HCEC 1CT (cell line): ENCODE measurements at places on chromosomes 7 and 10.
A peak's percentile ranks its signal among the peaks of the same experiment; 100 is the strongest.

GRCh38 chr10:98509745-98510144, 63.0 kb upstream of the HPS1 start:
- no peak for DNase-seq

DNA sequence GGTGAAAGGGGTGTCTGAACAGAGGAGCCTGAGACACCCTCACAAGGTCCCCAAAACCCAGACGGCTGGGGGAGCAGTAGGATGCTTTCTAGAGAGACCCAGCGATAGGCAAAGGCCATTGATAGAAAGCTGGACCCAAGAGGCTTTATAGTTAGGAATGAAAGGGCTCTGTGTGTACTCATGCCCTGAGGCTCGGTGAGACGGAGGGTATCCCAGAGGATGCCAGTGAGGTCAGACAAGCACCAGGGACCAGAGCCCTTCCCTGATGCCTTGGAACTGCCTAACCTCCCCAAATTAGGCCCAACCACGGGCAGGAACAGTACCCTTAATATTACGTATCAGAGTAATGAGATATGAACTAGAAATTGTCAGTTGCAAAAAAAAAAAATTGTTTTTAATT, 48.6 kb upstream of the RTKN2 start:
- DNase-seq: no peak

DNA sequence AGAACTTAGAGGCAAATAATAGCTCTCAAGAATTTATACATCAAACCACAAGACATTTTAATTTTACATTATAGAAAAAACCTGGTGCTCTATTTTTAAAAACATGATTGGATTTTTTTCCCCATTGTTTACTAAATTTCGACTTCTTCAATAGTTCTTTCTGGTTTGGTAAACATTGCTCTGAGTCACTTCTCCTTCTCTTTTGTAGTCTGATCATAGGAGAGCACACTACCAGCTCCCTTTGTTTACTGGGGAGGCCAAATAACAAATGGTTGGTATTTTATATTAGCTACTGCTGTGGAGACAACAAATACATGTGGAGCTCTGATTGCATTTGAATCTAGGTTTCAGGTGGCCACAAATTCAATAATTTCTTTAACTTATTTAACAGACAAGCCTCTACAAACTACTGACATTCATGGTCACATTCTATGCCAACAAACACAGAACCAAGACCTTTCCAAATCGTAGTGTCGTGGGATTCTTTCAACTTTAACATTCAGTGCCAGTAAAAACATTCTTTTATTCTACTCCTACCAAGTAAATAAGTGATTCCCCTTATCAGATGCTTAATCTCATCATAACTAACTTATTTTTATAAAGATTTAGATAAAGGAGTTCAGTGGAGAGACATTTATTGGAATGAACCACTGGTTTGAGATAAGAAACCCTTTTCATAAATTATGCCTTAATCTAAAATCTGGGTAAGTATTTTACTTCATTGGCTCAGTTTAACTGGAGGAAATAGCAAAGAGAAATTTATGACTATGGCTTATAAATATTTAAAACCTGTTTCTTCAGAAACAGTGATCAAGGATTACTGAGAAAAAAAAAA, 17.7 kb upstream of the FXYD4 start:
- DNase-seq: no peak

DNA sequence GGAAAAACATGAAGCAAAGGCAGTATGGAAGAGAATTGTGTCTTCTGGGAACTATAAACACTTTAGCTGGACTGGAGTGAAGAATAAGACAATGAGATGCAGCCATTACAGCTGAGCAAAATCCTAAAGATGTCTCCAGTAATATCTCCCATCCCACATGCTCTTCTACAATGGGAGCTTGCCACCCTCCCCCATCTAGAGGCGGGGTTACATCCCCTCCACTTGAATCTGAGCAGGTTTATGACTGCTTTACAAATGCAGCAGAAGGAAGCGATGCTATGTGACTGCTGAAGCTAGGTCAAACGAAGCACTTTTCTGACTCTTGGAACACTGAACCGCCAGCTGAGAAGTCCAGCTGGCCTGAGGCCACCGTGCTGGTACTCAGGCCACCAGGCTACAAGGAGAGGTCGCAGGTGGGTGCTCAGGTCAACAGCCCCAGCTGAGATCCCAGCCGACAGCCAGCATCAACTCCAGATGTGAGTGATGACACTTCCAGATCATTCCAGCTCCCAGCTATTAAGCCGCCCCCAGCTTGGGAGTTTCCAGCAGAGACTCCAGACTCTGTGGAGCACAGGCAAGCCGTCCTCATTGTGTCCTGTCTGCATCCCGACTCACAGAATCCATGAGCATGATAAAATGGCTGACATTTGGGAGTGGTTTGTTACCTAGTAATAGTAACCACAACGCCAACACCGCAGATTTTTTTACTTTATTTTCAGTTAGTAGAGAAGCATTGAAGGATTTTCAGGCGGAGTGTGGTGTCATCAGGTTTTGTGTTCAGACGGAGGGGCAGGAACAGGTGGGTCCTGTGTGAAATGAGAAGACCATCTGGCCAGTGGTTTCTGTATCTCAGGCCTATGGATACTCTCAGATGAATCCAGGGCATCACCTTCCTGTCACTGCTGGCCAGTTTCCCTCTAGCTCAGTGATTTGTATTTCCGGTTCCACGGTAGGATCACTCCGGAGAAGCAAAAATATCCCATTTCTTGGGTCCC, 89.3 kb downstream of the NPY start:
- no peak for DNase-seq

DNA sequence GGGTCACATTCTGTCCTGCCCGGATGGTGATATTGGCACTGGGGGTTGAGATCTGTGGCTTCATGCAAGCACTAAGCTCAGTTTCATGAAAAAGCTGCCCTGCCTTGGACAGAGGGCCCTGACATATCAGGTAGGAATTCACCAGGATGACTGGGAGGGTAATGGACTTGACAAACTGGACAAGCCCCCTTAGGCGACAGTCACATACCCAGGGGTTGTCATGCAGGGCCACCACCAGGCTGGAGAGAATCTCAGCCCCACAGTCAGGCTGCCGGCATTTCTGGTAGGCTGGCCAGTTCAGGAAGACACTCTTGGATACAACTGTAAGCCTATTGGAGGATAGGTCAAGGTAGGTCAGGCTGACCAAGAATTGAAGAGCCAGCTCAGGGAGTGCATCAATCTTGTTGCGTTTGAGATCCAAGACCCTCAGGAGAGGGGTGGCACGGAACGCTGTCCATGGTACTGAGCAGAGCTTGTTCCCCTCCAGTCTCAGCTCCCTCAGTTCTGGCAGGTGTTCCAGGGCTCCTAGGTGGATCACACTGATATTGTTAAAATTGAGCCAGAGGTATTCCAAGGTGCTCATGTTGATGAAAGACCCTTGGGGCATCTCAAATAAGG, 824 bp downstream of the LRIT2 start:
- no peak for DNase-seq

- DNase-seq: no peak
Measured at GRCh38 chr7:113338071-113338696, 219.8 kb upstream of the SMIM30 start.

DNA sequence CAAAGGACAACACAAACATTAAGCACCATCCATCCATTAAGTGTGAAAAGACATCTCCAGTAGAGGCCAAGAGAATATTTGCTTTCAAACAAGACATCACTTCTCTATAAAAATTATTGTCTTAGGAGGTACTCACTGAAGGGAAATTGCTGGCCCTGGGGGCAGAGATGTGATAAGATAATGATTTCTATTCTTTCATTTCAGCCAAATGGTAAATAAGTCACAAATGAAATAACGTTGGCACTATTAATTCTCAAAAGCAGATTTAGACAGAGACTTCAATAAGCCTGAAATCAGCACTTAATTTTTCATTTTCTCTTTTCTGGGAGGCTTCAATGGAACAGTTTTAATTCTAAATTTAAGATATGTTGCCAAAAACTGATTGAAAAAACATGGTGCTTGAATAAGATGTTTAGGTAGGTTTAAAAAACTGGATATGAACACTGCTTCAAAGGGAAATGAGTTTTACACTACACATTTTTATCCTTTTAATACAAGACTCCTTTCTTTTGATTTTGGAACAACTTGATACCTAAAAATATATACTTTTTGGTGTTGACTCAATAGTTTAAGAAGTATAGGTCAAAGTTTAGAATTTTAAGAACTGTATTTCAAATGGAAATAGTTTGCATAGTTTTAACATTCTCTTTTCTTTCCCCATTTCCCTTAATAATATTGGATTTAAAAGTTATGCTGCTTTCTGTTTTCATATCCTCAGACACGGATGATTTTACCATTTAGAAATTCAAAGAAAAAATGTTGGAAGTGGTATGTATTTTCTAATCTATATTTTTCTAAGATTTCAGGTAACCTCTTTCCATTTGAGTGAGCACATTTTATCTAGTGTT, 204.0 kb downstream of the AHR start:
- no peak for DNase-seq

- DNase-seq: no peak
Measured at GRCh38 chr10:1216574-1217236, 160.5 kb downstream of the WDR37 start.

DNA sequence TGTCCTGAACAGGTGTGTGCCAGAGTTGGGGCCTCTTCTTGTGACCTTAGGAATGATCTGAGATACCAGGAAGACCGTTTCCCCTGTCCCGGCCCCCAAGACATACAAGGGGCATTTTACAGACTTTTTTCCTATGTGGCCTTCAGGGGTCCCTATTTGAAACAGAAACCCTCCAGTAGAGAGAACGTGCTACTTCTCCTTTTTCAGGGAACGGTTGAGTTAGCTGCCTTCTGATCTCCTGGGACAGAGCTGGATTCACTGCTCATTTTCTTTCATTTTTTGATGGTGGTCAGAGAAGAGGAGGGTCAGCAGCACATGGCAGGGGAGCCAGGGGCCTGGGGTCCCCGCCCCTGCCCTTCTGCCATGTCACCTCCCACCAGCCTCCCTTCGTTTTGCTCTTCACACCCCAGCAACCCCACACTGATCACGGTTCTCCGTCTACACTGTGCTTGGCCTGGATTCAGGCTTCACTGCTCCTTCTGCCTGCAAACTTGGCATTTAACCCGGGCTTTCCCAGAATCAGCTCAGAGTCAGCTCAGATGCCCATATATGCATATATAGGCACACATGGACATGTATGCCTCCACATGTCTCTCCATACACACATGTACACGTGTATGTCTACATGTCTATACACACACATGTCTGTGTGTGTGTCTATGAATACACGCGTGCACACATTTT, 138.1 kb upstream of the BTBD16 start:
- no peak for DNase-seq

DNA sequence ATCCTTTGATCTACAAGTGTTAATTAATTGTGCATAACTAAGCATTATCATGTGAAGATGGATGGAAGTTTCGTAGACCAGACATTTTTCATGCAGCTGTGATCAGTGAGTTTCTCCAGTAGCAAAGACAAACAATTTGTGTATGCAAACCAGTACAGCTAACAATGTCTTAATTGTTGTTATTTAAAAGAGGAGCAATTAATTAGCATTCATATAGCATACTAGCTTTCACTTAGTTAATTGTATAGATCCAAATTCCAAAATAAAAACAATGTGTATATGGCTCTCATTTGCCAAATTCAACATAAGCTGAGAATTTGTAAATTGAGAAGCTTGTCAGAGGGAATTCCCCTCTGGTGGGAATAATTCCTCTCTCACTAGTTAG, 22.6 kb upstream of the PRKCQ start:
- no peak for DNase-seq

DNA sequence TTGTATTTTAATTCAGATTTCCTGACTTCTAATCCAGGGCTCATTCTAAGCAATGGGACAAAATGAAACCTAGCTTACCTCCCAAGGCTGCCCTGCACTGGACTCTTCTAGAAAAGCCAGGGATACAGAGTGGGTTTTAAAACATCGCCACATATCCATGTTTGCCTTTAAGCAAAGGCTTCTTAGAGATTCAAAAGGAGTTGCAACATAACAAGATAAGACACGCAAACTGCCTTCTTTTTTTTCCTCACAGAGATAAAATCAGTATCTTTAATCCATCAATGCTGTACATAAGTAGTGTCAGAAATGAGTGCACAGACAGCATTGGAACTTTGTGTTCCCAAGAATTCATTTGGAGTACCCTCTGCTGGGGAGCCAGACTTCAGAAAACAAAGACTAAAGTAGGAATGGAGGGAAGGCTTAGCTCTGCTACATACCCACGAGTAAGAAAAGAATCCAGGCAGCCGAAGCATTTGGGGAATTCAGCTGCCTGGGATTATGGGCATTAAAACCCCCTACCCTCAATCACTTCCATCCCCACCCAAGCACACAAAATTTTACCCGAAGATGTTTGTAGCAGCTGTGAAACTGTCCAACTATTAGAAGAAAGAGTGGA, 427.8 kb downstream of the ARL4A start:
- peak; percentile 28 for DNase-seq

DNA sequence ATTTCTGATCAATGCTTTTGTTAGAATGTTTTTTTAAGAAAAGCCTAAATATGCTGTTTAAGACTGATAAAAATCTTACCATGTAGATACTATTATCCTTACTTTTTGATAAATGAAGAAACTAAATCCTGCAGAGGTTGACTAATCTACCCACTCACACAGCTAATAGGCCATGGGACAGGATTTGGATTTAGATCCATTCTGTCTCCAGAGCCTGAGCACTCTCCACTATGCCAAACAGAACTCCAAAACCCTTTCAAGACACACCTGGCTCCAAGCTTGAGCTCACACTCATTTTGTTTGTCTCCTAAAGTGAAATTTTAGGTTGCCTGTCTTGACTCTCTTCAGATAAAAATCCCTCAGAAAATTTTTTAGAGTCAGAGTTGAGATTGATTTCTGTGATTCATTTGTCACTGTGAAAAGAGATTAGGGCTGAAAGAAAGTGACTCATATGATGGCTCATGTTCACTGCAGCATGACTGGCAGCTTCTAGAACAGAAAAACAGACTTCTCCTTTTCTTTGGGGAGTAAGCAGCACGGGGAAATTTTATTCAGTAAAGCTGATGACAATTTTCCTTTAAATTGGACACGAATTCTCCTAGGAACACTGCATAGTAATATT, 132.3 kb upstream of the POT1 start:
- peak; percentile 45 for DNase-seq

- peak; percentile 16 for DNase-seq
Measured at GRCh38 chr10:62636825-62637248, 167.7 kb upstream of the ADO start.
